ENCODE measurements at places on chromosomes 7 and 10. TPM values are rescaled to one million over a fixed set of nuclear protein-coding genes. Genes with fewer than 3 reads are reported as not detected.

DNA sequence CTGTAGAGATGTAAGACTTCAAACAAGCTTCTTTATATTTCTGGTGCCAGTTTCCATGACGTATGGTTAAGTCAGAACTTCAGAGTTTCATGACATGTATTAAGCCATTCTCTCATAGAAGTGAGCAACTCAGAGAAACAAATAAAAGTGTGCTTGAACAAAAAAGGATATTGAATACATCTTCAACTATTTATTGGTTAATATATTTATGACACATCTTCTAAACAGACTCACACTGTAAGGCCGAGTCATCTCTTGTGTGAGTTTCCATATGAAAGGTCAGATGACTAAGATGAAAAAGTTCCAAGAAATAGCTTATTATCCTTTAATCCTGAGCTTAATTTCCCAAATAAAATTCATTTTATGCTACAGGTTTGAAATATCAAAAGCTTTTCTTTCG is 105.5 kb upstream of the CSTF2T start:
- no peaks in the 10 kb centered on the region for H3K4me1 ChIP-seq
- no peaks in the 10 kb centered on the region for H3K36me3 ChIP-seq
- H3K27me3 ChIP-seq = peaks cover 9% of the 10 kb centered on the region
- H3K4me3 ChIP-seq = no peak overlapping the region
- no peak overlapping the region for H3K27ac ChIP-seq
- no peak for ATAC-seq

GRCh38 chr7:30925913-30926312 is 14.3 kb downstream of the AQP1 start:
- H3K4me1 ChIP-seq = no peaks in the 10 kb centered on the region
- H3K27me3 ChIP-seq = no peaks in the 10 kb centered on the region
- H3K36me3 ChIP-seq = no peaks in the 10 kb centered on the region
- no peak overlapping the region for H3K27ac ChIP-seq
- ATAC-seq = no peak
- no peak overlapping the region for H3K4me3 ChIP-seq

DNA sequence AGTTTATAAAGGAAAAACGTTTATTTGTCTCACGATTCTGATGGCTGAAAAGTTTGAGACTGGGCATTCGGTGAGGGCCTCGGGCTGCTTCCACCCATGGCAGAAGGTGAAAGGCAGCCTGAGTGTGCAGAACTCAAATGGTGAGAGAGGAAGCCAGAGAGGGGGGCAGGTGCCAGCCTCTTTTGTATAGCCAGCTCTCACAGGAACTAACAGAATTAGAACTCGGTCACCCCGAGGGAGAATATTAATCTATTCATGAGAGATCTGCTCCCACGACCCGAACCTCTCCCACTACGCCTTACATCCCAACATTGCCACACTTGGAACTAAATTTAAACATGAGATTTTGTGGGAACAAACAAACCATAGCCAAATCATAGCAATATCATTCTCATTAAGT is 112.6 kb downstream of the ZPBP start:
- no peak overlapping the region for H3K4me3 ChIP-seq
- H3K36me3 ChIP-seq = no peaks in the 10 kb centered on the region
- H3K27me3 ChIP-seq = no peaks in the 10 kb centered on the region
- ATAC-seq = peak; percentile 54

- no peak for ATAC-seq
- H3K4me1 ChIP-seq = no peaks in the 10 kb centered on the region
- H3K27ac ChIP-seq = no peak overlapping the region
- H3K27me3 ChIP-seq = peaks cover 36% of the 10 kb centered on the region
- no peak overlapping the region for H3K4me3 ChIP-seq
These were observed 110.8 kb upstream of the FGFR2 start for GRCh38 chr10:121708728-121709674.

GRCh38 chr7:117041007-117041406 is 87.7 kb downstream of the ST7 start:
- peak overlapping the region; percentile 59 for H3K27ac ChIP-seq
- H3K36me3 ChIP-seq = no peaks in the 10 kb centered on the region
- no peaks in the 10 kb centered on the region for H3K27me3 ChIP-seq
- ATAC-seq = peak; percentile 95
- H3K4me1 ChIP-seq = peaks cover 6% of the 10 kb centered on the region
- no peak overlapping the region for H3K4me3 ChIP-seq

- H3K27ac ChIP-seq = no peak overlapping the region
- no peaks in the 10 kb centered on the region for H3K4me1 ChIP-seq
- H3K36me3 ChIP-seq = no peaks in the 10 kb centered on the region
- H3K4me3 ChIP-seq = no peak overlapping the region
- ATAC-seq = no peak
These were observed 106.9 kb upstream of the BET1 start for GRCh38 chr7:94111009-94111408.

- no peaks in the 10 kb centered on the region for H3K36me3 ChIP-seq
- no peak for ATAC-seq
- no peaks in the 10 kb centered on the region for H3K4me1 ChIP-seq
These were observed 485.6 kb upstream of the GRM3 start for GRCh38 chr7:86158111-86158510.

- no peaks in the 10 kb centered on the region for H3K36me3 ChIP-seq
- H3K4me3 ChIP-seq = no peak overlapping the region
- no peaks in the 10 kb centered on the region for H3K4me1 ChIP-seq
- H3K27me3 ChIP-seq = peaks cover 4% of the 10 kb centered on the region
- ATAC-seq = no peak
- H3K27ac ChIP-seq = no peak overlapping the region
These were observed 85.7 kb upstream of the AOAH start for GRCh38 chr7:36810032-36810431.

DNA sequence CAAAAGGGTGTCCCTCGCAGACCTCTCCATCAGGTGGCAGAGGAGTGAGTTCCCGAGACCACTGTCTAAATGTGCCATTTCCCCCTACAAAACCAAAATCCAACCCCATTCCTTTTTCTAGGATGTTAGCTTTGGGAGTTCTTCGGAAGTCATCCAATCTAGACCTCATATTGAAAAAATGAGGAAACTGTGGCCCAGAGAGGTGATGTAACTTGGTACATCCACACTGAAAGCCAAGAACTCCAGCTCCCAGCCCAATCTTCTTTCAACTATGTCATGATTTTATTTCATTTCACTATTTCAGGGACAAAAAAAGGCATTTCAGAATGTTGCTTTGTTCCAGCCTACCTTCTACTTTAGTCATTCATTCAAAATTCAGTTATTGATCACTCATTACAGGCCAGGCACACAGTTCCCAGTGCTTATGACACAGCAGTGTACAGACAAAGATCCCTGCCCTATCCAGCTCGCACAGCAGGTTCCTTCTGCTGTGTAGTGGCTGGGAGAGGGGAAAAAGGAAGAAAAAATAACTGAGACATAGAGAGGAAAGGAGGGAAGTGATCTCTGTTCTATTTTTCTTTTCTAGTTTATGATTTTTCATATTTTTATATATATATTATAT is 35.8 kb downstream of the SCRN1 start:
- no peak for ATAC-seq
- no peak overlapping the region for H3K4me3 ChIP-seq
- no peaks in the 10 kb centered on the region for H3K36me3 ChIP-seq

DNA sequence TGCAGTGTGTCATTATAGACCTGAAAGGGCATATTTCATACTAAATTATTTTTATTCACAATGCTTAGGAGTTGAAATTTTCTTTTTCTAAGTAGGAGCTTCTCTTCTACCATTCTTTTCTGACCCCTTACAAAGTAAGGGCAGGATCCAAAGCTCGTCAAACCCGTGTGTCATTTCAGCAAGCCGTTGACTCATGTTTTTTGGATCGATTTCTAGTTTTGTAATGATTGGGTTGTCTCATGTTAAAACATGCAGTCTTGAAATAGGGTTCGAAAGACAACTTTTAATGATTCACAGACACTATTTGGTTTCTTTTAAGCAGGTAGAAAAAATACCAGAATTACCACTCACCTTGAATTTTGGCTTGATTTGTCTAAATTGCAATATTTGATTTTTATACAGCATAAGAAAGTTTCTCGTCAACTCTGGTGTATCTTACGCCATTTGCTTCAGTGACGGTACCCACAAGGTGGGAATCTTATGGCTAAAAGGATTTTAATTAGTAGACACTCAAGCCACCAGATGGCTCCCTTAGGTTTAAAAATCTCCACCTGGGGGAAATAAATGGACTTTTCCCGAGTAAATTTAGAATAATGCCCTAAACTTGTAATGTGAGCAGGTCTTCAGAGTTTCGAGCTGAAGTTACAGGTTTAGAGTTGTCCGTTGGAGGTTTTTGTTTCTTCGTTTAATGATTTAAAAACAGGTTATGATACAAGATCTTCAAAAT is 283.4 kb downstream of the CCDC3 start:
- H3K4me1 ChIP-seq = peaks cover 15% of the 10 kb centered on the region
- peak; percentile 66 for ATAC-seq
- H3K4me3 ChIP-seq = peak overlapping the region; percentile 52

GRCh38 chr7:150384406-150385301 is 5.5 kb downstream of the ZNF775 start:
- no peaks in the 10 kb centered on the region for H3K27me3 ChIP-seq
- H3K4me1 ChIP-seq = peaks cover 17% of the 10 kb centered on the region
- no peak overlapping the region for H3K27ac ChIP-seq
- no peaks in the 10 kb centered on the region for H3K36me3 ChIP-seq

- ATAC-seq = peak; percentile 23
- peak overlapping the region; percentile 38 for H3K27ac ChIP-seq
- peaks cover 6% of the 10 kb centered on the region for H3K4me1 ChIP-seq
- H3K36me3 ChIP-seq = peaks cover 48% of the 10 kb centered on the region
These were observed 822 bp downstream of the ZC3HAV1L start for GRCh38 chr7:139034855-139035585.

DNA sequence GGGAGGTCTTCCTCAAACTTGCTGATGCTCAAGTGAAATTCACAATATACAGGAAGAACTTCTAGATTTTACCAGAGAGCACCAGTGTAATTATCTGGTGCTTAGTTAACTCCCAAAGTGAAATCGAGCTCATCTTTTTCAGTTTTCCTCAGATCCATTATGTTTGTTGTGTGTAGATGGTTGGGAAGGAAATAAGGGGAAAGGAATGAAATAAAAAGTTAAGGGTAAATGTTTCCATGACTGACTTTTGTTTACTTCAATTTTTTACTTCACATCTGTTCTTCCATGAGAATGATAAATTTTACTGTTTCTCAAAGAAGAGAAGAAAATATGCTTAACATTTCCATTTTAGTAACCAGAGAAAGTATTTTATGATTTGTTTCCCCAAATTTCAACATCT is 21.3 kb downstream of the FAM107B start:
- H3K27ac ChIP-seq = no peak overlapping the region
- ATAC-seq = no peak
- no peak overlapping the region for H3K4me3 ChIP-seq
- no peaks in the 10 kb centered on the region for H3K4me1 ChIP-seq
- H3K36me3 ChIP-seq = no peaks in the 10 kb centered on the region

GRCh38 chr10:90205340-90205739 is 503.9 kb downstream of the KIF20B start:
- ATAC-seq = no peak
- H3K36me3 ChIP-seq = no peaks in the 10 kb centered on the region
- no peaks in the 10 kb centered on the region for H3K27me3 ChIP-seq
- no peaks in the 10 kb centered on the region for H3K4me1 ChIP-seq
- H3K27ac ChIP-seq = no peak overlapping the region

DNA sequence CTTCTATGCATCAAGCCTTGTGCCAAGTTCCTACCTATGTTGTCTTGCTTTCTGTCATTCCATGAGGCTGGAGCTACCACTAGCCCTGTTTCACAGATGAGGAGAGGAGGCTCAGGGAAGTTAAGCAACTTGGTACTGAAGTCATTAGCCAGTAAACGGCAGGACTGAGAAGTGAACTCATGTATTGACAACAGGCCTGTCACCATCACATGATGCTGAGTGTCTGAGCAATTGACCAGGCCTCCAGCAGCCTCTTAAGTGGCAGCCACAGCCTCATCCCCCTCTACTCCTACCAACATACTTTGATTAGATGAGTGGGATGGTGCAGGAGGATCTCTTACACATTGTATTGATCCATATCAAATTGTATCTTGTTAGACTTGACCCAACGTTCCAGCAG is 317.6 kb downstream of the GRID1 start:
- ATAC-seq = no peak
- H3K27me3 ChIP-seq = peaks cover 23% of the 10 kb centered on the region
- no peak overlapping the region for H3K4me3 ChIP-seq
- H3K4me1 ChIP-seq = peaks cover 17% of the 10 kb centered on the region

GRCh38 chr10:92742331-92743228 is 52.8 kb downstream of the HHEX start:
- peaks cover 3% of the 10 kb centered on the region for H3K4me1 ChIP-seq
- ATAC-seq = no peak
- H3K36me3 ChIP-seq = no peaks in the 10 kb centered on the region
- no peak overlapping the region for H3K27ac ChIP-seq
- H3K4me3 ChIP-seq = no peak overlapping the region

DNA sequence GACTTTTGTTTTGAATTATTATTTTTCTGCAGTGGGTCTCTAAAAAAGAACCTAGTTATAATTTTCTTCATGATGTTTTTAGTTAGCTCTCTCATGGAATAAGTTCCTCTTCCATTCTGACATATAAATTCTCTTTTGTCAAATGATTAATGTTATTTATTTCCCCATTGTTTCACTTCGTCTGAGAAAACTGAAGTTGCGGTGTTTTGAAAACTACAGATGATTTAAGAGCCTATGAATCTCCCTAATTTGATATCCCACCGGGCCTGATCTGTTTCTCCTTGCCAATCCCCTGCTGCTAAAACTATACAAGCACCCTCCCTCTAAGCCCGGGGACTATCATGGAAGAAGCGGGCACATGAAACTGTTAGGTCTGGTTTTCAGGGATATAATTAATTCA is 41.4 kb downstream of the HTR7 start:
- no peaks in the 10 kb centered on the region for H3K4me1 ChIP-seq
- peaks cover 3% of the 10 kb centered on the region for H3K27me3 ChIP-seq
- no peak for ATAC-seq
- H3K36me3 ChIP-seq = no peaks in the 10 kb centered on the region
- H3K27ac ChIP-seq = no peak overlapping the region

OR2A14 gene
- total RNA-seq = not detected

SLC26A4 gene
- 27.5 TPM for total RNA-seq

INHBA gene
- total RNA-seq = not detected

ARHGEF5 gene
- total RNA-seq = 17.6 TPM

LRRD1 gene
- total RNA-seq = not detected

NRAP gene
- total RNA-seq = not detected

HECW1 gene
- total RNA-seq = not detected

MAD1L1 gene
- 46.7 TPM for total RNA-seq

ADAM8 gene
- total RNA-seq = 336 TPM

Data from activated T-helper 17 cell treated with anti-CD3 and anti-CD28 coated beads, Interleukin-2, amount 50 U/mL, for 72 hours (primary cell).